ENCODE measurements at places on chromosomes 5 and 9. TPM values are rescaled to one million over a fixed set of nuclear protein-coding genes. Genes with fewer than 3 reads are reported as not detected.

- no peak for DNase-seq
Observed at GRCh38 chr5:135072387-135073281, 38.6 kb upstream of the PITX1 start.

- DNase-seq, result peak; percentile 17
Observed at GRCh38 chr5:172364773-172365172, 81.2 kb upstream of the UBTD2 start.

- no peak for DNase-seq
Observed at GRCh38 chr5:61999371-61999770, 306.6 kb upstream of the KIF2A start.

GRCh38 chr9:5628183-5628529, 751 bp upstream of the RIC1 start:
- DNase-seq, result no peak

GRCh38 chr5:68372161-68372560, 156.6 kb downstream of the PIK3R1 start:
- no peak for DNase-seq

GRCh38 chr5:100270023-100270771, 265.0 kb upstream of the FAM174A start:
- peak; percentile 14 for DNase-seq

DNA sequence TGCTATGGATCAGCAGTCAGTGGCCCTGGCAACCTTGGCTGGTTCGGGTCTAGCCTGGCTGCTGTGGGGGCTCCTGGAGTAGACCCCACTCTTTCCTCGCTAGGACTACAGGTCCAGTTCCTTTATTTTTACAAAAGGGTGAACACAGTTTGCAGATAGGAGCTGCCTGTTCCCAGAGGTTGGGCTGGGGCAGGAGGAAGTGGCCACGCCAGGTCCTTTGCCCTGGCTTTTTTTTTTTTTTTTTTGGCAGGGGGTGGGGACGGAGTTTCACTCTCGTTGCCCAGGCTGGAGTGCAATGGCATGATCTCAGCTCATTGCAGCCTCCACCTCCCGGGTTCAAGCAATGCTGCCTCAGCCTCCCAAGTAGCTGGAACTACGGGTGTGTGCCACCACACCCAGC, 7.9 kb downstream of the SLC2A6 start:
- no peak for DNase-seq

- DNase-seq, result no peak
Observed at GRCh38 chr5:52579391-52579790, 208.3 kb upstream of the ITGA1 start.

GRCh38 chr5:83789371-83789770, 68.7 kb upstream of the HAPLN1 start:
- DNase-seq, result no peak

DNA sequence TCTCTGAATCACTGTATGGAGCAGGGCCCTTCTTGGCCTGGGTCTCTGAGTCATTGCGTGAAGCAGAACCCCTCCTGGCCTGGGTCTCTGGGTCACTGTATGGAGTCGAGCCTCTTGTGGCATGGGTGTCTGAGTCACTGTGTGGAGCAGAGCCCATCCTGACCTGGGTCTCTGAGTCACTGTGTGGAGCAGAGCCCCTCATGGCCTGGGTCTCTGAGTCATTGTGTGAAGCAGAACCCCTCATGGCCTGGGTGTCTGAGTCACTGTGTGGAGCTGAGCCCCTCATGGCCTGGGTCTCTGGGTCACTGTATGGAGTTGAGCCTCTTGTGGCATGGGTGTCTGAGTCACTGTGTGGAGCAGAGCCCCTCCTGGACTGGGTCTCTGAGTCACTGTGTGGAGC, 94.0 kb upstream of the RAPGEF1 start:
- DNase-seq, result no peak

GRCh38 chr5:77419644-77420582, 72.2 kb downstream of the WDR41 start:
- no peak for DNase-seq

DNA sequence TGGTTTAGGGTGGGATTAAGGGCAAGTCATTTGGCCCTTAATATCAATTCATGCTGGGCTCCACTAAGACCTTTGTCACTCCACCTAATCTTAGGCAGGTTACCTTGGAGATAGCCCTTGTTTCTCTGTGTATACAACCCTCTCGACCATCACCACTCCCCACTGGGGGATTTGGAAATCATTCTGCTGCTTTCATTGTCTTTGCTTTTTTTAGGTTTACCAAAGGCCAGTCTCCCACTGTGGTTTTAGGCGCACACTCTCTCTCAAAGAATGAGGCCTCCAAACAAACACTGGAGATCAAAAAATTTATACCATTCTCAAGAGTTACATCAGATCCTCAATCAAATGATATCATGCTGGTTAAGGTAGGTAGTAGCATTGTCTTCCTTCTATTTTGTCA, 6.2 kb downstream of the GZMK start:
- DNase-seq, result no peak

- DNase-seq, result no peak
Observed at GRCh38 chr9:81264516-81264915, 424.8 kb downstream of the TLE1 start.

GRCh38 chr9:115743709-115744605, 409.6 kb upstream of the PAPPA start:
- DNase-seq, result no peak

DNA sequence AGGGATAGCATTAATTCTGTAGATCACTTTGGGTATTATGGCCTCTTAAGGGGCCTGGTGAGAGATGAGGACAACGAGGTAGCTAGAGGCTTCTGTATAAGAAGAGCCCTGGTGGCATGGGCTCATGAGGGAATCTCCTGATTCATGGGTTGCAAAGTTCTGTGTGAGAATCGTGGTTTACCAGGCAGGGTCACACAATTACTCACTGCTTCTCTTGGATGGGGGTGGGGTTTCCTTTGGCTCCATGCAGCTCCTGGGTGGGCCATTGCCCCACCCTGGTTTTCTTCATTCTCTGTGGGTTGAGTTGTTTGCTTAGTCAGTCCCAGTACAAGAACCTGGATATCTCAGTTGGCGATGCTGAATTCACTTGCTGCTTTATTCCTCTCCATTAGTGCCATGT, 30.9 kb upstream of the TNFSF15 start:
- DNase-seq, result no peak

GRCh38 chr9:8750639-8751051, 951.1 kb upstream of the DMAC1 start:
- DNase-seq, result no peak

DNA sequence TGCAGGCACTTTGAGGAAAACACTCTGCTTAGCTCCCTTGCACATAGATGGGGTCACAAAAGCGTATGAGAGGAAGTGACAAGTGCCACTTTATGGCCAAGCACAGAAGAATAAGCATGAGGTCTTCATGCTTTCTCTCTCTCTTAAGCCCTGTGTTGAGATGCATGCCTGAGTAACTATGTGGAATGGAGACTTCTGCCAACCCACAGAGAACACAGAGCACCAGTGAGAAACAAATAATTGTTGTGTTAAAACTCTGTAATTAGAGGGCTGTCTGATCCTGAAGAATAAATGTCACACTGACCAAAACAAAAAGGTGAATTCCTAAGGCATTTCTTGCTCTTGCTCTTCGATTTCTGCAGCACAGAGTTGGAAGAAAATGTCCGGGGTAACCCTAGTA, 488.5 kb downstream of the CTNND2 start:
- no peak for DNase-seq

GRCh38 chr9:37163299-37163698, 42.9 kb downstream of the ZCCHC7 start:
- no peak for DNase-seq

DNA sequence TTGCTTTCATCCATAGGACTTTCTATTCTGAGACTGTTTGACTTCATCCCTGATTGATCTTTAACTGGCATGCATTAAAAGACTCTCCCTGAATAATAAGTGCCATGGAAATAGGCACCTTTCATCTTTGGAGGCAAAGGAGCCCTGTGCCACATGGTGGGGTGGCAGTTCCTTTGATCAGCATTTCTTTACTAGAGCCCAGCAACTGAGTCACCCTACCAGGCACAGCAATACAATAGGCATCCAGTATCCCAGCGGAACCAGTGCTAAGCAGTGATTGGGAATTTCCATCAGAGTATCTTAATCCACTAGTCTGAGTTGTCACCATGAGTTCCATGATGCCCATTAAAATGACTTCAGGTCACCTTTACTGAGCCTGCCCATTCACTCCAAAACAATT, 476.1 kb upstream of the MPDZ start:
- no peak for DNase-seq

GRCh38 chr5:143562935-143563334, 159.4 kb upstream of the NR3C1 start:
- no peak for DNase-seq

DNA sequence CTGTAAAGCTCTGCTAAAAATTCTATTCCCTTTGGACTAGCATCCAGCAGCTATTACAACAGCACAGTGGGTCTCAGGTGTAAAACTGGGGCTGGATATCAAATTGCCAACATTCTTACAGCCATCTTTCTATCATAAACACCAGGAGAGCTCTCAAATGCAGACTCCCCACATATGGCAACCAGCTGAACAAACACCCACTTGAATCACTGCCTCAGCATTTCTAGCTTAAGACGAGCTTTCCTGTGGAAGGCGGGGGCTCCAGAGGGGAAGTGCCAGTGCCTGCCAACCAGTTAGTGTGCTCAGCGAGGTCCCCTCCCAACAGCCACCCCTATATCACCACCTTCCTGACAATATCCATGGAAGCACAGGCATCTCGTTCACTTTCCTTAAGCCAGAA, 62.2 kb downstream of the IPPK start:
- DNase-seq, result no peak

SGCD gene
- under 0.01 TPM for total RNA-seq

CAMK2A gene
- total RNA-seq, result under 0.01 TPM

PHF24 gene
- total RNA-seq, result under 0.01 TPM

NME5 gene
- 0.27 TPM for total RNA-seq

FOXD1 gene
- not detected for total RNA-seq

PLAC8L1 gene
- not detected for total RNA-seq

FSTL4 gene
- under 0.01 TPM for total RNA-seq

HAPLN1 gene
- total RNA-seq, result not detected

GNA14 gene
- under 0.01 TPM for total RNA-seq

LEAP2 gene
- total RNA-seq, result 0.81 TPM

GABRA1 gene
- not detected for total RNA-seq

DNM1 gene
- total RNA-seq, result 11.0 TPM

SLC27A6 gene
- total RNA-seq, result 0.54 TPM

MARVELD2 gene
- 0.27 TPM for total RNA-seq

All from hematopoietic multipotent progenitor cell (in vitro differentiated cells).